ENCODE measurements at places on chromosomes 1 and 21. TPM values are rescaled to one million over a fixed set of nuclear protein-coding genes. Genes with fewer than 3 reads are reported as not detected.

- H3K4me1 ChIP-seq: peaks cover 42% of the 10 kb centered on the region
- no peaks in the 10 kb centered on the region for H3K27me3 ChIP-seq
- H3K4me3 ChIP-seq: 0 out of 2 replicates have a peak overlapping the region, but pooled peaks have one; percentile 6
- H3K36me3 ChIP-seq: no peaks in the 10 kb centered on the region
These were observed 36.0 kb upstream of the ADGRL4 start for GRCh38 chr1:79042539-79042938.

DNA sequence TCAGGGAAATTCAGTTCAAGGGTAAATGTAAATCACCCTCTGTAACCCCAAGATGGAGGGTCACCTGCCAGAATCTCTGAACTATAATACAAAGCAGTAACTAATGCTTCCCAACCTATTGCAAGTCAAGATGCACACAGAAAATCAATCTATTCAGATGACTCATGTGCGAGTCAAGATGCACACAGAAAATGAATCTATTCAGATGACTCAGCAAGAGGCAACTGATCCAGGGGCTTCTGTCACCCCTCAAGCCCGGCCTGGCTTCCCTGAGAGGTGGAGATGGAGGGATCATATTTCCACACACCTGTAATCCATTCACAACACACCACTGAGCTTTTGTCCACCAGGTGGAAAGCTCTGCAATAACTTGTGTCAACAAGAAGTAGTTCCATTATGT lies 17.4 kb upstream of the HIVEP3 start:
- no peak overlapping the region for H3K27ac ChIP-seq
- H3K27me3 ChIP-seq: no peaks in the 10 kb centered on the region
- no peak overlapping the region for H3K4me3 ChIP-seq
- DNase-seq: peak; percentile 74

DNA sequence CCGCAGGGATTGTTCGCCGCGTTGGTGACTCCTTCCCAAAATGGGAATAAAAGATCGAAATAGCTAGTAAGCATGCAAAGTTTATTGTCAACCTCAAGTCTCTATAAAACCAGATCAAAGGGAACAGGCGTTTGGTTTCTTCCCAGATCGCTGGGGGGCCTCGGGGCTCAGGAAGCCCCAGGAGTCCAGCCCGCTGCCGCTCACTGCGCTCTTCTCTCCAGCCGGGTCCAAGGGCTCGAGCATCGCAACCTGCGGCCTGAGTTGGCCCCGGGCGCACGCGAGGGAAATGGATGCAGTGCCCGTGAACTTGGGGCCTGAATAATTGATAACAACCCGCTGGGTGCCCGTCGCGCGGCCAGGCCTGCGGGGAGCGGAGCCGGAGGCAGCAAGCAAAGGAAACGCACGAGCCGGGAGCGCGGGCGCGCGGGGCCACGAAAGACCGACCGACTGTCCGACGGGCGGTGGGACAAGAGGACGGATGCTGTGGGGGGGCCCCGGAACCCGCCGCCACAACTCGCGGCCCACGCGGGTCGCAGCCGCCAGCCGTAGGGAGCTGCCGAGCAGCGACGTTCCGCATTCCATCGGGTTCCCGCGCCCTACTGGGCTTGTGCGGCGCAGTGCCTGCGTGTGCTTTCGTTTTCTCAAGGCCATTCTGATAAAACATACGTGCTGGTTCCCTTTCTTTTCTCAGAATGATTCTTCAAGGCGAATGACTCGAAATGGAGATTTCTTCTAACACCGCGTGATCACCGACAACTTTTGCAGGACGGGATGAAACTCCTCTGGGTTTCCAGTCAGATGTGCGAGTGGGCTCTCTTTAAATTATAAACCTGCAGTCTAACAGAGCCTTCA lies 14.0 kb upstream of the ALX3 start:
- DNase-seq: peak; percentile 74
- peaks cover 49% of the 10 kb centered on the region for H3K27me3 ChIP-seq
- H3K4me1 ChIP-seq: no peaks in the 10 kb centered on the region
- H3K27ac ChIP-seq: no peak overlapping the region
- peak overlapping the region; percentile 68 for H3K4me3 ChIP-seq

DNA sequence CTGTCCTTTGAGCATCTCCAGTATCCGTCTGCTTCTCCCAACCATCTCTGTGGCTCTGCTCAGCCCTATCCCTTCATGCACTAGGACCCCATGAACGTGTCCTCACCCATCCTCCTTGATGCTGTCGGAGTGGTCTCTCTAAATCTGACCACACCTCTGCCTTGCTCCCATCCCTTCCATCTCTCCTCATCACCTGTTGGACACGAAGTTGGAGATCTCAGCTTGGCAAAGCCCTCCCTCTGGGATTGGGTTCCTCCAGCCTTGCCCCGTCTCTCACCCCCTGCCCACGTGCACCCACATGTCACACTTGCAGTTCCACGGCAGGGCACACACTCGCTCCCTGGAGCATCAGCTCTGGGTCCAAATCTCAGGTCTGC lies 135.7 kb downstream of the ACTL8 start:
- no peaks in the 10 kb centered on the region for H3K4me1 ChIP-seq
- H3K4me3 ChIP-seq: no peak overlapping the region
- no peak overlapping the region for H3K27ac ChIP-seq

AGO1 gene
- total RNA-seq: 13.8 TPM

ATP1B1 gene
- total RNA-seq: 9.4 TPM

FAM163A gene
- not detected for total RNA-seq

- no peak overlapping the region for H3K4me3 ChIP-seq
- DNase-seq: no peak
- no peaks in the 10 kb centered on the region for H3K4me1 ChIP-seq
These were observed 14.7 kb downstream of the CASQ2 start for GRCh38 chr1:115753830-115754229.
